Activated T-helper 2 cell treated with anti-CD3 and anti-CD28 coated beads, Interferon-gamma antibody, Interleukin-2, Interleukin-4, amounts not matched to agents 10 μg/mL and 5 μg/mL and 100 μg/mL, durations not matched to agents 14 hours and 24 hours and 36 hours (primary cell): ENCODE measurements at places on chromosomes 5 and 9. TPM values are rescaled to one million over a fixed set of nuclear protein-coding genes. Genes with fewer than 3 reads are reported as not detected.

The MVB12B gene
- total RNA-seq: 0.23 and 0.50 TPM in 2 replicates

The TXNDC8 gene
- not detected in 2 replicates for total RNA-seq

The C5orf58 gene
- total RNA-seq: not detected in 2 replicates

DNA sequence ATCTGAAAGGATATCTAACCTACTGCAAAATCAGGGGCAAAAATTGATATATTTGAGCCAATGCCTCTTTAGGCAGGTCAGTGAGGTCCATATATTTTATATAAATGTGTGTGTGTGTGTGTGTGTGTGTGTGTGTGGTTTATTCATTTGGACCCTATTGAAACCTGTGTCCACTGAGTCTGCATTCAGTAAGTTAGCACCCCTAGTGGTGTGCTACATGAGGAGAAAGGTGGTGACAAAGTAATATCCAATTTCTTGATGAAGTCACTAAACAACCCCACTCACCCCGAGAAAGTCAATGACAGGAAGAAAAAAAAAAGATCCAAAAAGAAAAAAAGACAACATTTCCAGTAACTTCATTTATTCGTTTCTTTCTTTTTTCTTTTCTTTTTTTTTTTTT lies 4.1 kb downstream of the FBXW11 start:
- no peak for DNase-seq
- no peak overlapping the region for H3K27ac ChIP-seq
- H3K4me1 ChIP-seq: peaks cover 52% of the 10 kb centered on the region
- H3K36me3 ChIP-seq: peaks cover 25% of the 10 kb centered on the region
- no peak overlapping the region for H3K4me3 ChIP-seq
- H3K27me3 ChIP-seq: no peaks in the 10 kb centered on the region

DNA sequence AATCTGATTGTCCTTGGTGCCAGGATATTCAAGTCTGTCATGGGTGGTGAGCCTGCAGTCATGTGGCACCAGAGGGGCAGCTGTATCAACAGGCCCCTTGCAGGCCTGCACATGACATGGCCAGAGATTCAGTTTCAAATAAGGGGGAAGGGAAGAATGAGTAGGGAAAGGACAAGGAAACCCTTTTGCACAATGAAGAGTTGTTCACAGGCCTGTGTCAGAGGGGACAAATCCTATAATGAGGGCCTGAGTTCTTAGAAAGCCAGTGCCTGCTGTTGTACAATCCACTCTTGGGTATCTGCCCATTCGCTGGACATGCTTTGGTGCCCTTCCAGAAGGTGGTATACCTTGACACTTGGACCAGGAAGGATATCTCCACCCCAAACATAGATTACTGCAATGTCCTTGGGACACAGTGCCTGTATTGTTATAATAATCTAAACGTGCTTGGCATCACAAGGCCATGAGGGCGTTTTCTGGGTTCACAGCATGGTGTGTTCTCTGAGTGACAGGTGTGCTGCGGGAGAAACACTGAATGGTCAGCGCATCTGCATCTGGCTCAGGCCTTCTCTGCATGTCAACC lies 1.9 kb upstream of the TMEM171 start:
- peaks cover 70% of the 10 kb centered on the region for H3K27me3 ChIP-seq
- H3K4me3 ChIP-seq: no peak overlapping the region
- H3K36me3 ChIP-seq: no peaks in the 10 kb centered on the region

- no peak for DNase-seq
- no peak overlapping the region for H3K27ac ChIP-seq
- peaks cover 5% of the 10 kb centered on the region for H3K27me3 ChIP-seq
Observed at GRCh38 chr5:149060325-149060724, 2.5 kb downstream of the SH3TC2 start.
